ENCODE measurements at places on chromosomes 3 and 15. TPM values are rescaled to one million over a fixed set of nuclear protein-coding genes. Genes with fewer than 3 reads are reported as not detected.

TGFBR2 gene
- total RNA-seq, result 75.4 TPM

ANKUB1 gene
- not detected for total RNA-seq

CLDND1 gene
- total RNA-seq, result 37.8 TPM

NEIL1 gene
- 6.3 TPM for total RNA-seq

WDR76 gene
- total RNA-seq, result 3.3 TPM

CPNE9 gene
- total RNA-seq, result not detected

GOLGA8H gene
- total RNA-seq, result 0.16 TPM

RTF1 gene
- 8.2 TPM for total RNA-seq

FBXW12 gene
- not detected for total RNA-seq

SKOR1 gene
- total RNA-seq, result 0.16 TPM

SUSD5 gene
- total RNA-seq, result 5.7 TPM

FAM81A gene
- under 0.01 TPM for total RNA-seq

HPS3 gene
- 19.1 TPM for total RNA-seq

ZNF619 gene
- total RNA-seq, result 5.0 TPM

NTRK3 gene
- not detected for total RNA-seq

BRK1 gene
- total RNA-seq, result 131 TPM

RYR3 gene
- total RNA-seq, result under 0.01 TPM

ADAMTSL3 gene
- total RNA-seq, result 0.32 TPM
